ENCODE measurements at places on chromosomes 5 and 9.

DNA sequence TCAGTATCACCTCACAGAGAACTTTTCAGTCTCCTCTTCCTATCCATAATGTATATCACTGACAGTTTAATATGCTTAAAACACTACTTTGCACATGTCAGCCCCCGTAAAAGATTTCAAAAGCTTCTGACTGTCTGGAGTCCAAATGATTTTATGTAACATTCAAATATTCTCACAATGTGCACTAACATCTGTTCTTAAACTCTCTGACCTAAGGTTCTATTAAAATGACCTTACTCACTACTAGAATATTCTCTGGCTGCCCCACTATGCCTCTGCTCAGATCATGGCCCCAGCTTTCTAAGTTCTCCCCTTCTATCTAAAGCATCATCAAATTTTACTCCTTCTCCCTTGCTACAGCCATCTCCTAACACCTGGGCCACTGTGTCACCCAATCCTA lies 52.5 kb downstream of the AP3B1 start:
- no peak for DNase-seq

- DNase-seq = no peak
These were observed 253.4 kb downstream of the TRPM3 start for GRCh38 chr9:70868041-70868440.

- DNase-seq = no peak
These were observed 167.7 kb upstream of the RPS23 start for GRCh38 chr5:82445726-82446335.

DNA sequence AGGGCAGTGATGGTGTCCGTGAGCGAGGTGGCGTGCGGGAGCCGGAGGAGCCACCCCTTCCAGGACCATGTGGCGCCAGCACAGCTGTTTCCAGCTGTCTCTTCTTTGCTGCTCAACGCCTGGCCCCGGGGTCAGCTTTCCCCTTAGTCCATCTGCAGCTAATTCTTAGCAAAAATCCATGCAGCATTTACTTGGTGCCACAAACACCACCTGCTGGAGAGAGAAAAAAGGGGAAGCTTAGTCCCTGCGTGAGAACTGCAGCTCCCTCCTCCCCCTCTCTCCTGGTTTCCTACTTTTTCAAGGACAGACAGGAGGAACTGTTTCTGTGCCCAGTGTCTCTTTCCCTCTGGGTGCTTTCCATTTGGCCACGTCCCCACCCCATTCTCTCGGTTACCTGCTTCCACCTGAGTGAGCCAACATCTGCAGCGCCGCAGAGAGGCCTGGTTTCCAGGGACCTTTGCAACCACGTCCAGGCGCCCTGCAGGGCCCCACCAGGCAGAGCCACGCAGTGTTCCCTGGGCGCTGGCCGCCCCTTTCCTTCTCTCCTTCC lies 3.4 kb downstream of the SLC6A19 start:
- DNase-seq = peak; percentile 80

Data from neural progenitor cell (in vitro differentiated cells).